HepG2 (cell line): ENCODE measurements at places on chromosomes 2 and 18. TPM values are rescaled to one million over a fixed set of nuclear protein-coding genes. Genes with fewer than 3 reads are reported as not detected.

- no peak overlapping the region for H3K27ac ChIP-seq
- DNase-seq = no peak
- no peaks in the 10 kb centered on the region for H3K36me3 ChIP-seq
- no peaks in the 10 kb centered on the region for H3K27me3 ChIP-seq
- H3K4me1 ChIP-seq = no peaks in the 10 kb centered on the region
- no peak overlapping the region for H3K4me3 ChIP-seq
Observed at GRCh38 chr2:25098056-25098455, 56.2 kb downstream of the EFR3B start.

GRCh38 chr2:64543008-64543697 is 19.0 kb downstream of the AFTPH start:
- peaks cover 65% of the 10 kb centered on the region for H3K4me1 ChIP-seq
- no peaks in the 10 kb centered on the region for H3K36me3 ChIP-seq
- no peak overlapping the region for H3K4me3 ChIP-seq
- peak overlapping the region; percentile 10 for H3K27ac ChIP-seq
- H3K27me3 ChIP-seq = no peaks in the 10 kb centered on the region
- peak; percentile 44 for DNase-seq

GRCh38 chr18:24019641-24020331 is 5.2 kb downstream of the TTC39C start:
- no peaks in the 10 kb centered on the region for H3K27me3 ChIP-seq
- no peak for DNase-seq
- no peaks in the 10 kb centered on the region for H3K36me3 ChIP-seq
- H3K4me1 ChIP-seq = peaks cover 23% of the 10 kb centered on the region
- H3K4me3 ChIP-seq = no peak overlapping the region

GRCh38 chr2:233542507-233542906 is 24.1 kb downstream of the USP40 start:
- no peaks in the 10 kb centered on the region for H3K27me3 ChIP-seq
- H3K36me3 ChIP-seq = peaks cover 9% of the 10 kb centered on the region; the same call in 2 of the 3 replicates
- DNase-seq = no peak
- no peak overlapping the region for H3K27ac ChIP-seq
- peaks cover 8% of the 10 kb centered on the region; the same call in 1 of the 2 replicates for H3K4me1 ChIP-seq

NYAP2 gene
- not detected in 2 replicates for polyA plus RNA-seq

COLEC12 gene
- 0.11 and 0.21 TPM in 2 replicates for polyA plus RNA-seq

RGPD3 gene
- 0.05 and 0.13 TPM in 2 replicates for polyA plus RNA-seq
